Fibroblast of the aortic adventitia (primary cell): ENCODE measurements at places on chromosomes 1 and 21. TPM values are rescaled to one million over a fixed set of nuclear protein-coding genes. Genes with fewer than 3 reads are reported as not detected.

CSF1 gene
- total RNA-seq: 36.5 and 61.9 TPM in 2 replicates

ROR1 gene
- 18.8 and 31.7 TPM in 2 replicates for total RNA-seq

KIAA1614 gene
- total RNA-seq: 9.7 and 10.6 TPM in 2 replicates

NIBAN1 gene
- total RNA-seq: 121 and 131 TPM in 2 replicates

IGSF9 gene
- total RNA-seq: 2.0 TPM in 1 of 2 replicates, not detected in the other
